ENCODE measurements at places on chromosomes 4 and X.

DNA sequence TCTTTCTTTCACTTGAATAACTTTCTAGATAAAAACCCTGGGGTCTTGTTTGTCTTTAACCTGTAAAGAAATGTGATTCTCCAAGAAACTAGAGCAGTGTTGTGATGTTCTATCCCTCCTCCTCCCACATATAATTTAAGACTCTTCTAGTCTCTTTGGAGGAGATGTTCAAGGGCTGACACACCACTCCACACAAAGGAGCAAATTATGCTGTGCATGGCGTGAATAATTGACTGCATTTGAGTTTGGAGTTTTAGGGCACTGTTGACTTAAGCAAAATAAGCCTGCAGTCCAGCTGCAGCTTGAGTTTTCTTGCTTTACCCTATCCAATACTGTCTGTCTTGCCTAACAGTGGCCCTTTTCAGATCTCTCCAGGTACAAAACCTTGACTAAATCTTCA, 119.7 kb downstream of the CHRDL1 start:
- DNase-seq, result no peak

GRCh38 chrX:257681-258289, 23.4 kb upstream of the PLCXD1 start:
- DNase-seq, result no peak

DNA sequence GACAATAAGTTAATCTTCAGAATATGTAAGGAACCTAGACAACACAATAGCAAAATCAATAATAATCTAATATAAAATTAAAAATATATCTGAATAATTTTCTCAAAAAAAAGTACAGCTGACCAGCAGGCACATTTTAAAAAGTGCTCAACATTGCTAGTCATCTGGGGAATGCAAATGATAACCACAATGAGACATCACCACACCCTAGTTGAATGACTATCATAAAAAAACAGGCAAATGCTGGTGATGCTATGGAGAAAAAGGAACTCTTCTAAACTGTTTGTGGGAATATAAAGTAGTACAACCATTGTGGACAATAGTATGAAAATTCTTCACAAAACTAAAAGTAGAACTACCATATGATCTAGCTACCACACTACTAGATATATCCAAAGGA, 956.9 kb upstream of the NDST4 start:
- DNase-seq, result no peak

DNA sequence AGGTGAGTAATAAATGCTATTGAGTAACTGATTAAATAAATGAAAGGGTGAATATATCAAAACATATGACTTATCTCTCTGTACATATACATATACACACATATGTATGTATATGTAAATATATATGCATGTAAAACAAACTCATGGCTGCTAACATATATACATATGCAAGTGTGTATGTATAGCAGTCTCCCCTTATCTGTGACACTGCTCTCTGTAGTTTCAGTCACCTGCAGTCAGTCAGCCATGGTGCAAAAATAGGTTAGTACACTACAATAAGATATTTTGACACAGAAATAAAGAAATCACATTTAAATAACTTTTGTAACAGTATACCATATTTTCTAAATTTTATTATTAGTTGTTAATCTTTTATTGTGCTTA, 467.4 kb downstream of the EPHA5 start:
- no peak for DNase-seq

GRCh38 chrX:104310090-104310489, 55.4 kb upstream of the ESX1 start:
- no peak for DNase-seq

GRCh38 chr4:112099701-112100297, 45.5 kb upstream of the FAM241A start:
- DNase-seq, result peak; percentile 34

DNA sequence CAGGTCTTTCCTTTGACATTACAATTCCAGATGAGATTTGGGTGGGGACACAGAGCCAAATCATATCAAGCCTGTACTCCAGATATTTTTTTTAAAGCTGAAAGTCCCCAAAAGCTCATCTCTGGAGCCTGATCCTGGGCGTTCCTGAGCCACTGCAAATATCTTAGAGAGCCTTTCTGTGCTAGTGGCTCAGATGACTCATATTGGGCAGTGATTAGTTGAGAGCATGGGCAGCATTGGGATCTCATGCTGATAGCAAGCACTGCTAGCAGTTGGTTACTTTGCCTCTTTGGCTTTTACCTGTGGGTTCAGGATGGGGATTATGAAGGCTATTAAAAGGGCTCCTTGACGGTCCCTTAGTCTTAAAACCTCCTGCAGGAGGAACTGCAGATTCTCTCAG, 51.4 kb upstream of the SCRG1 start:
- no peak for DNase-seq
